ENCODE measurements at places on chromosomes 3 and 15.

DNA sequence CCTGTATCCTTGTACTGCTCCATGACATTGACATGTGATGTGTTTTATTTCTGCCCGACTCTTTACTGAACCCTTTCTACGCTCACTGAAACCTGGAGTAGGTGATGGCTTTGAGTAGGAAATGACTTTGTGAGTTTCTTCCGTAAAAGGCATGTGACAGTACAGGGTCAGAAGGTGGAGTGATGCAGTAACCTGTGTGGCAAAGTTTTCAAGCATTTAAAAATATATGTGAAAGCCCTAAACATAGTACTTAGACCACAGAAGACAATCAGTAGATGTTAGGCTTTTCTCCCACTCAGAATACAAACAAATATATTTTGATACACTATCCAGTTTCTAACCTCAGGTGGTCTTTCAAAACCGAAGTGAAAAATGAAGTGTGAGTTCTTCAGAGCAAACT is 31.3 kb upstream of the SACM1L start:
- DNase-seq, result no peak

- no peak for DNase-seq
Observed at GRCh38 chr15:99565049-99565298, 810 bp upstream of the MEF2A start.

DNA sequence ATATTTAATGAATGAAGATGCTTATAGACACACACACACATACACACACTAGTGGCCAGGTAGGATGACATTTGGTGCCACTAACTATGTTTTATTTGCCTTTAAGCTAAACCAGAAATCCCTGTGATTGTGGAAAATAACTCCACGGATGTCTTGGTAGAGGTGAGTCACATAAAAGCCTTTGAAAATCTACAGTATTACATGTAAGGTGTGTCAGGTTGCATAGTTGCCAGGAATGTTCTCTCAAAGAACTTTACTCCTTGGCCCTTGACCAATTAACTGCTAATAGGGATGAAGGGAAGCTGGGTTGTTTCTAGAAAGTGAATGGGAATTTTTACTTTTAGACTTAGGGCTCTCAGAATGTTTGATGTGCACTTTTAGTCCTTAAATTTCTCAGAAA is 9.9 kb downstream of the ZBED2 start:
- no peak for DNase-seq

GRCh38 chr15:60572541-60573421 is 93.8 kb upstream of the ICE2 start:
- no peak for DNase-seq

DNA sequence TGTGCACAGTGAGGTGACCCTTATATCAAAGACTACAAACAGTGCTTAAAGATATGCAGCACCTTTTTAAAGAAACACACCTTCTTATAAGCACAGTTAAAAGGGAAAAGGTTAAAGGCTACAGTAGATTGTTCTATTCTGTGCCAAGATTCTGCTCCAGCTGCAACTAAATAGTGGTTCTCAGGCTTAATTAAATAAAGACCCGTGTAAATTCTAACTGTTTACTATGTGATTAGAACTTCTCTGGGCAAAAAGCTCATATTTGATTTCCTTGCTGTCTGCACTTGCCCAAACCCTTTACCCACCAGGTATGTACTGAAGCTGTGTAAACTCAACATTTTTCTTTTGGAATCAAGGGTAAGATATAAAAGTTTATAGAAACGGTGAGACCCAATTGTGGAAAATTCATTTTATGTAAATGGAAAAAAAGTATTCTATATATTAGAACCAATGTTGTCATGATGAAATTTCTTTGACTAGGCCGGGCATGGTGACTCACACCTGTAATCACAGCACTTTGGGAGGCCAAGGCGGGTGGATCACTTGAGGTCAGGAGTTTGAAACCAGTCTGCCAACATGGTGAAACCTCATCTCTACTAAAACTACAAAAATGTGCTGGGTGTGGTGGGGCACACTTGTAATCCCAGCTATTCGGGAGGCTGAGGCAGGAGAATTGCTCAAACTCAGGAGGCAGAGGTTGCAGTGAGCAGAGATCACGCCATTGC is 230.6 kb downstream of the MECOM start:
- no peak for DNase-seq

GRCh38 chr3:47912006-47912504 is 104.2 kb downstream of the MAP4 start:
- DNase-seq, result no peak

DNA sequence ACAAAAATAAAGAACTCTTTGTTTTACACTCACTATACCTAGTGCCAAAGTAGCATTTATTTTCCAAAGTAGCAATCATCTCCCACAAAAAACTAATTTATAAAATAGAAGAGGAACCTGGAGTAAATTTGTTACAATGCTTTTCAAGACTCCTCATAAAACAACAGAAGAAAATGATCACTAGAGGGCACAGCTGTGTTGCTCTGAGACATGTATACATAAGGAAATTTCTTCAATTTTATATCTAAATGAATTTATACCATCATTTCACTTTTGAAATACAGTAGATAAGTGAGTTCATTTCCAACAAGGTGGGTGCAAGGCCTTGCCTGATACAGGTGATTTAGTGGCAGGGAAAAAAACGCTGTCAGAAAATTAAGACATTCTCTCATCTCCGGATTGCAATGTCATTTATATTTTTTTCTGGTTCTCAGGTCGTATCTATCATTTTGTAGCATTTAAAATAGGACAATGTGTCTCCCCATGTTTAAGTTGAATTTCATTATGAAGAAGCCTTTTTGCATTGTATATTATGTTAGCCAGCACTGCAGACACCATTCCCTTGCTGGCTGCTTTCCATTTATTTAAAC is 25.3 kb upstream of the ARHGEF26 start:
- DNase-seq, result no peak

DNA sequence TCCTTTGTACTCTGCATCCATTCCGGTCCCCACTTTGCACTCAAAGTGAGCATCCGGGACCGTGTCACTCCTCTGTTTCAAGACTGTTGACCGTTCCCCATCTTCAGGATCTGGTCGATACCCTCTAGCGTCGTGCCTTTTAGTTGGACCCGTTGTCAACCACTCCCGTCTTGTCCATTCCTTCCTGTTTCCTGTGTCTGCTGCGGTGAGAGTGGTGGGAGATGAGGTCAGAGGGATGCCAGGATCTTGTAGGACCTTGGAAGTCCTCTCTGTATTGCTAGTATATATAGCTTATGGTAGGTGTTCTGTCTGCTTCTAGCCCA is 624 bp downstream of the BRK1 start:
- no peak for DNase-seq

GRCh38 chr15:42089942-42090341 is 4.4 kb downstream of the PLA2G4D start:
- no peak for DNase-seq

- no peak for DNase-seq
Observed at GRCh38 chr15:39573287-39573686, 7.6 kb upstream of the THBS1 start.

- no peak for DNase-seq
Observed at GRCh38 chr3:38490281-38491030, 5.7 kb upstream of the EXOG start.

- DNase-seq, result no peak
Observed at GRCh38 chr15:94417501-94418293, 186.3 kb downstream of the MCTP2 start.

DNA sequence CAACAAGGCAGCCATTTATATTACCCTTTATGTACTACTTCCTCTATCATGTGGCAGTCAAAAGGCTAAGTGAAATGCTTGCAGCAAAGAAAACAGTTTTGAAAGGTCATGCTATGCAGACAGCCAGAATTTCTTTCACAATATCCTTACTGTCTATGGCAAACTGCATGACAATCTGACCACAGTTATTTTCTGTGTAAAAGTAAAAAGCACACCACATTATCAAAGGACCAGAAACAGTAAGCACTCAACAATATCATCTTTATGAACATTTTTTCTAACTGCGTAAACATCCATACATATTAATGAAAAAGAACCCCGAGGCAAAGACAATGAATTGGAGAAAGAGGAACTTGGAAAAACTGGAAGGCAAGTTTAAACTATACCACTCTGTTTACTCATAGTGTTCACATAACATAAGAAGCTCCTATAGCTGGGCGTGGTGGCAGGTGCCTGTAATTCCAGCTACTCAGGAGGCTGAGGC is 47.9 kb downstream of the PIK3CB start:
- no peak for DNase-seq

DNA sequence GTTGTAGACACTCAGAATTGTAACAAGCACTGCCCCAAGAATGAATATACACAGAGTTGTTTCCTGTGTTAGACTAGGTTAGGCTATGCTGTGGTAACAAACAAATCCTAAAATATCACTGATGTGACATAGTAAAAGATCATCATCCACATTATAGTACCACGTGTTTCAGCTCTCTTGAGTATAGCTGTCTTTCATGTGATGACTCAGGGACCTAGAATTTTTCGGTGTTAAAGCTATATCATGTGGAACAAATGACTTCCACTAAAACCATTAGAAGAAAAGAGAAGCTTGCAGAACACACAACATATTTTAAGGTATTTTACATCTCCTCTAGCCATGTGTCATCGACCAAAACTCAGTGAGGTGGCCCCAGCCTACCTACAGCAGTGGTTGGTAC is 307.9 kb upstream of the RBMS3 start:
- no peak for DNase-seq

- no peak for DNase-seq
Observed at GRCh38 chr15:85479071-85479647, 98.8 kb downstream of the AKAP13 start.

GRCh38 chr3:88983458-88983857 is 124.0 kb upstream of the EPHA3 start:
- DNase-seq, result no peak

DNA sequence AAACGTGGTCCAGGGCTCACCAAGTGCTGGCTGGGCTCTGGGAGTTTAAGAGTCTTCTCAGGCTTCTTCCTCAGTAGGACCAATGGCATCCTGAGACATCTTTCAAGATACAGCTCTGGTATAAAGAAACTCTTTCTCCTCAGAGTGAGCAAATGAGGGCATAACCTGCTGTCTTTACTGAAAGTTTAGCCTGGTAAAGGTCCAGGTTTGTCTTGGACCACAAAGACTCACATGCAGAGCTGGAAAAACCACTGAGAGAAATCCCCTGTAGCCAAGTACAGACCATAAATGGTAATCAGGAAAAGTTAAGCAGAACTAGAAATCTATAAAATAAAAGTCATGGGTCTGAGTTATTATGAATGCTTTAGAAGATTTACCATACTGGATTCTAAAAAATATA is 23.1 kb downstream of the CD47 start:
- DNase-seq, result no peak

GRCh38 chr3:132225664-132226063 is 91.5 kb upstream of the ACP3 start:
- DNase-seq, result no peak

DNA sequence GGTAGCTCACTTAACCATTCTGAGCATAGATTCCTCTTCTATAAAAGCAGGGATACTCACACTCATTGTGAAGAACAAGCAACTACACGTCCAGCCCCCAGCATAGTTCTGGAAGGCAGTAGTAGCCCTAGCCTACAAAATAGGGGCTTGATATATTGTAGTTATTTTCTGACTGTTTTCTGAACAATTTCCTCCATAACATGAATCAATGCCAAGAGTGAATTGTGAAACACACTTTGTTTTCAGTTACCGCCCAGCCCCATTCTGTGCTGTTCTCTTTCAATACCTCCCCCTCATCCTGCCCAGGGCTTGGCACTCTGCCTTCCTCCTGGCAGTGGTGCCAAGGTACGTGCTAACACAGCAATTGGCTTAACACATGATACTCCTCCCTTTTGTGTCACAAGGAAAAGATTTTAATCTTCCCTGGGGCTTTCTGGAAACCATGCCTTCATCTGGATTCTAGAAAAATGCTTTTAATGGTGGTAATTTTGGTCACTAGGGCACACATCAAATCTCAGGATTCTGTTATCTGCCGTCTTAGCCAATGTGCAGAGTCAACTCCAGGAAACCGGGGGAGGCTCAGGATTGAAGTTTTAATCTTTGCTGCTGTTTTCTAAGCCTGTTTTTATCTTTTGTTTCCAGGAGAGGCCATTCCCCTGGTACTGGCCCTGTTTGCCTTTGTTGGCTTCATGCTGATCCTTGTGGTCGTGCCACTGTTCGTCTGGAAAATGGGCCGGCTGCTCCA is 37.2 kb downstream of the IL20RB start:
- DNase-seq, result no peak

DNA sequence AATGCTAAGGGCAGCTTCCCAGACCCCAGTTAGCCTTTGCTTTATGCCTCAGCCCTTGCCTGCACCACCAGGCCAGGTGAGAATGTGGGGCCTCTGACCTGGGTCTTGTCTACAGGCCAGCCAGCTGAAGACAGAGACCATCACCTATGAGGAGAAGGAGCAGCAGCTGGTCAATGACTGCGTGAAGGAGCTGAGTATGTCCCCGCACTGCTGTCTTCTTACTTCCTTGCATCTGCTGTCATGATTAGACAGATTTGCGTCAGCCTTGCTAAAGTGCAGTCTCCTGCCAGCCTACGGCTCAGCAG is 74.6 kb downstream of the CCK start:
- no peak for DNase-seq

DNA sequence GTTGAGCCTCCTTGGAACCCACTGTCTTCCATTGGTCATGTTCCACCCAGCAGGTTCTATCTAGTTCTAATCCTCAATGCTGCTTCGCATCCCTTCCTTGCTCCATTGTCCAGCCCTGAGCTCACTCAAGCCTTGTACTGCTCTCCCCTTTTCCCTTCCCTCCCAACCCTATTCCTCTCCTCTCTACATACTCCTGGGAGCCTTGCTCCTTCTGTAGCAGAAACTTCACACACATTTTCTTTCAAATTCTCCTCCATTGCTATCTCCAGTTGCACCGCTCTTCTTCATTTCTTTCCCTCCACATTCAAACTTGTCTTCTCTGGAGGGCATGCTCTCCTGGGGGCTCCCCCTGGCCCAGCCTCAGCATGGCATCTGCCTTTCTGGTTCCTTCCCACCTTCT is 14.5 kb downstream of the NR1I2 start:
- no peak for DNase-seq

Measured in CD4-positive, alpha-beta T cell treated with Interleukin-2 at 100 ng/mL for 4 hours (primary cell).